CD8-positive, alpha-beta memory T cell (primary cell): ENCODE measurements at places on chromosomes 3 and 15. TPM values are rescaled to one million over a fixed set of nuclear protein-coding genes. Genes with fewer than 3 reads are reported as not detected.

The OR5K2 gene
- not detected for total RNA-seq

The EFCAB12 gene
- 0.40 TPM for total RNA-seq

The PPM1M gene
- total RNA-seq: 56.6 TPM

The HCLS1 gene
- 197 TPM for total RNA-seq

The ACTC1 gene
- not detected for total RNA-seq

The SAMMSON gene
- total RNA-seq: not detected

The BOC gene
- total RNA-seq: not detected

The CPB1 gene
- not detected for total RNA-seq
